ENCODE measurements at places on chromosomes 6 and 20.

DNA sequence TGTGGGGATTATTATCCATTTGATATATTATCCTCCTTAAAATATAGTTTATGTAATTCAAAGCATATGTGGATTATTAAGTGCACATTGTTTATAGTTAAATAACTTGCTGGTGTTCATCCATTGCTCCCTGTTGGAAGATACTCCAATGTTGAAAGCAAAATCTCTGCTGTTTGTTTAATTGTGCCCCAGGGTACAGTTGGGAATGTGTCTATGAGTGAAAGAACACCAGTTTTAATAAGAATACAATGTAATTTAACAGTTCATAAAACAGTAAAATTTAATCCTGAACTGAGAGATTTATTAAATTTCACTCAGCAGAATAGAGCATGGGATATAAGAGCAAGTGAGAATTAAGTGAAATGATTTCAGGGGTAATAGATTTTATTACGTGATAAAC, 364.9 kb downstream of the GRIK2 start:
- no peak for DNase-seq

- peak; percentile 58 for DNase-seq
Measured at GRCh38 chr6:41306187-41306854, 19.8 kb upstream of the TREM1 start.

DNA sequence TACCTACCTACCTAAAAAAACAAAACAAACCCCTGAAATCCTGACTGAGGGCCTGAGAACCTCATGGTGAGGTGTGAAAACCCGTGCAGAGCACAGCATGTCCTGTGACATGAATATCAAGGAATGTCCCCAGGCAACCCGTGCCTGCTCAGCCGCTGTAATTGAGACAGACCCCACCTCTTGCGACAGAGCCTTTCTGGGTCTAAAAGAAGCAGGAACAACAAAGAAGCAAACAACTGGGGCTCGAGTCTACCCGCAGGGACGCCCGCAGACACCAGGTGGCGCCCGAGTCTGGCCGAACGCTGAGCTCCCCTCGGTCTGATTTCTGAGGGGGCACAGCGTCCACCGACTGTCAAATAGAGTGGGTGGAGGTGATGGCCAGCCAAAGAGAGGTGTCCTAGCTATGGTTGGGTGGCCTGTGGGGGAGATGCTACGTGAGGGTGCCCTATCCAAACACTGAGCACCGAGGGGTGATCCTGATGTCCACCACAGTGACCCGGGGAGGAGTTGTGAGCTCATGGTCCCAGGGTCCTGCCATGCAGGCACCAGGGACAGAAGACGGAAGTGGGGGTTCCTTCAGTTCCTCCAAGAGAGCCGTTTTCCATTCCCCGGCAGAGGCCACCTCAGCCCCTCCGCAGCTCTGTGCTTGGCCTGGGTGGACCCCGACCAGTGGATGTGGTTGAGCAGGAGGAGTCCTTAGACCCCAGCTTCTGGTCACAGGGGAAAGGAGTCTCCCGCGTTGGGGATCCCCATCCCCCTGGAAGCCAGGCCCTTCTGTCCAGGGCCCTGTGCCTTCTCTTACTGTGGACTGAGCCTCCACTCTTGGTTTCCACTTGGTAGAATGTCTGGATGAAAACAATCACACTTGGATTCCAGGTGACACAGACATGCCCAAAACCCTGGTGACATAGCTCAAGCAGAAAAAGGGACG, 268.2 kb downstream of the CDC5L start:
- DNase-seq = peak; percentile 87

DNA sequence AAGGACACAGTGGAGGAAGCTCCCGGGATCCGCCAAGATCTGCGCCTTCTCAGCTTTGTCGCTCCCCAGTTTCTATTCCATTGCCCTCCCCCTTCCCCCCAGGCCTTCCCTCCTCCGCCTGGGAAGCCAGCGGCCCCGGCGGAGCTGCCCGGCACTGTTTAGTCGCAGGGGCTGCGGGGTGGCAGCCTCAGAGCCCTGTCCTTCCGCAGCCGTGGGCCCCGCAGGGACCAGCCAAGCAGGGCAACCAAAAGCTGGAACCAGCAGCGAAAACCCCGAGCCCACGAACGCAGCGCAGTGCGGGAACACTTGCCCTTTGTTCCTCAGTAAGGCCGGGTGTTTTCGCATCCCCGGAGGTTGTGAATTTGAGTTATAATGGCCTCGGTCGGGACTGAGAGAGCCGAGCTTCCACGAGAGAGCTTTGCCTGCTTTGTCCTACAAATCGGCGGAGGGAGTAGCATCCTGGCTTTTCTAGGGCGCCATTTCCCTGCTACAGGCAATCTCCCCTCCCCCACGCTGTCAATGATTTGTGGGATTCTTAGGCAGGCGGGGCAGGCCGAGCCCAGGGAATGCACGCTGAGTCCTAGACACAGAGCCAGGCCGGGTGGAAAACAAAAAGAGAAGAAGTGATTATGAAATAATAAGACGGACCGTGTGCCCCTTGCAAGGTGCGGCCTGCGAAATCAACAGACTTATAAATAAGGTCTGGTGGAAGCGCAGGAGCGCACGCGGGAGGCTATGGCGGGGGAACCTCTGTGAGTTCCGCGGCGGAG, 4.0 kb upstream of the TUBB2B start:
- no peak for DNase-seq

- peak; percentile 3 for DNase-seq
Measured at GRCh38 chr6:72464791-72465691, 156.8 kb upstream of the KCNQ5 start.

- no peak for DNase-seq
Measured at GRCh38 chr6:105909106-105909505, 177.0 kb upstream of the PRDM1 start.

DNA sequence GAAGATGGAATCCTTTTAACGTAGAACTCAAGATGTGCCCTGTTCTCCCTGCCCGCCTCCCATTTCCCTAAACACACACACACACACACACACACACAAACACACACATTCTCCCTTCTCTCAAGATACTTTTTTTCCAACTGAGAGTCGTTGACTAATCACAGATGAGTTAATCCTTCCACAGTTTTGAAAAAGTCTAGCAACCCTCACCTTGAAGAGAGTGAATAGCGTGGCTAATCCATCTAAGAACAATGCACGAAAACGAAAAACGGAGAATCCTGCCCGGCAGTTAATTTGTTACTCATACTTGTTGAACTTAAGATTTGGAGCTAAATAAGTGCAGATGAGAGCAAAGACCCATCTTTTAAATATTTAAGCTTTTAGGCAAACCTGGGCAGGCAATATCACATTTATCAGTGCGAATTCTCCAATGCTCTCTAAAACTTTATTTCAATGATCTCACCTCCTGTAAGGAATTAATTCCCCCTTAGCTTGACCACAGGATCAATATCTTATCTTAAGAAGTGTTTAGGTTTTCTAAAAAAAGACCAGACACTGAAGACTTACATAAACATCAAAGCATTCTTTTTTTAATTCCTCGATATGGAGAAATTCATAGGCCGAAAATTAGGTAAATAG, 1.1 kb downstream of the AGPAT4 start:
- DNase-seq = no peak

DNA sequence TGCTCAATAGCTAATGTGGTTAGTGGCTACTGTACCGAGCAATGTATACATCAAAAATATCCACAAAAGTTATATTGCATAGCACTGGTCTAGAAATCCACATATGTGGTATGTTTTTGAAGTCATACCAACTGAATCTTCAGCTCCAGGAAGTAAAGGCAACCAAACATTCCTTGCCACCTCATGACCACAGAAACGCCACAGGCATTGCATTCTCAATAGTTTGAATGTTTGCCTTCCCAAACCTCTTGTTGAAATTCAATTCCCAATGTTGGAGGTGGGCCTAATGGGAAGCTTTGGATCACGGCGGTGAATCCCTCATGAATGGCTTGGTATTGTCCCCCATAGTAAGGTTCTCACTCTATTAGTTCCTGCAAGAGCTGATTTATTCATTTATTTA, 18.2 kb upstream of the ZNF391 start:
- no peak for DNase-seq

DNA sequence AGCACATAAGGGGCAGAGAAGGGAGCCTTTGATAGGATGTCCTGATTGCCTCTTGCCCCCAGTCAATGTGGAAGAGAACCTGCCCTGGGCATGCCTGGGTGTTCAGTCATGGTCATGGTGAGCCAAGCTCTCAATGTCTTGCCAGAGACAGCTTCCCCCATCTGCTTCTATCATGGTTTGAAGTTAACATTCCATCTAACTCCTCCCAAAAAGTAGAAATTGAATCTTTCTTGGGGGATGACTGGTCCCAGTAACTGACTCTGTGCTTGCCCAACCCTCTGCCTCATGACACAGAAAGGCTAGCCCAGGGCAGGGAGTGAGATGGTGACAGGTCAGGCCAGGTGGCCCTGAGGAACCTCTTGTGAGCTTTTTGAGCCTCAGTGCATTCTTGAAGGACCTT, 60.1 kb downstream of the ADTRP start:
- DNase-seq = no peak

- DNase-seq = no peak
Measured at GRCh38 chr6:151118461-151119123, 121.2 kb upstream of the AKAP12 start.

- DNase-seq = no peak
Measured at GRCh38 chr6:163255265-163255664, 159.3 kb upstream of the QKI start.

- DNase-seq = no peak
Measured at GRCh38 chr6:155660251-155660977, 204.8 kb upstream of the NOX3 start.

DNA sequence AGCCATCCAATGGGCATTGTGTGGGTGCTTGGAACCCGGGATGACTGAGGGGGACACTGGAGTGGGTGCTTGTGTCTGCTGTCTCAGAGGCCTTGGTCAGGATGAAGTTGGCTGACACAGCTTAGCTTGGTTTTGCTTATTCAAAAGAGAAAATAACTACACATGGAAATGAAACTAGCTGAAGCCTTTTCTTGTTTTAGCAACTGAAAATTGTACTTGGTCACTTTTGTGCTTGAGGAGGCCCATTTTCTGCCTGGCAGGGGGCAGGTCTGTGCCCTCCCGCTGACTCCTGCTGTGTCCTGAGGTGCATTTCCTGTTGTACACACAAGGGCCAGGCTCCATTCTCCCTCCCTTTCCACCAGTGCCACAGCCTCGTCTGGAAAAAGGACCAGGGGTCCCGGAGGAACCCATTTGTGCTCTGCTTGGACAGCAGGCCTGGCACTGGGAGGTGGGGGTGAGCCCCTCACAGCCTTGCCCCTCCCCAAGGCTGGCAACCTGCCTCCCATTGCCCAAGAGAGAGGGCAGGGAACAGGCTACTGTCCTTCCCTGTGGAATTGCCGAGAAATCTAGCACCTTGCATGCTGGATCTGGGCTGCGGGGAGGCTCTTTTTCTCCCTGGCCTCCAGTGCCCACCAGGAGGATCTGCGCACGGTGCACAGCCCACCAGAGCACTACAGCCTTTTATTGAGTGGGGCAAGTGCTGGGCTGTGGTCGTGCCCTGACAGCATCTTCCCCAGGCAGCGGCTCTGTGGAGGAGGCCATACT, 49.4 kb downstream of the PYGB start:
- DNase-seq = no peak

DNA sequence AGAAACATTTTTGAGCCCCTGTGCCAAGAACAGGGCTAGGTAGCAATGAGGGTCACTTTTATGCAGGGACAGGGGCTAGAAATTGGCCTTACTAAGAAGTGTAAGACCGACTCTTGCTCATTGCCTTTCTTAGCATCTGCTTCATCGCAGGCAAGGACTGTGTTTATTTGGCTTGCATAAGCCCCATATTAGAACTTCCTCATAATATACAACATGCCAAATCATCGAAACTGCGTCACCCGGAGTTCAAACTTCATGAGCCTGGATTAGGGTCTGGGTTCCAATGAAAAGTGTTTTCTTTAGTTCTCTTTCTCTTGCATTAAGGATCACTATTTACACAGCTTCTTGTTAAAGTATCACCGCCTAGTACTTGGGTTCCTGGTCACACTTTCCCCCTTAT, 977 bp upstream of the SMAP1 start:
- DNase-seq = peak; percentile 34

GRCh38 chr6:106064756-106065155, 21.4 kb upstream of the PRDM1 start:
- DNase-seq = no peak

DNA sequence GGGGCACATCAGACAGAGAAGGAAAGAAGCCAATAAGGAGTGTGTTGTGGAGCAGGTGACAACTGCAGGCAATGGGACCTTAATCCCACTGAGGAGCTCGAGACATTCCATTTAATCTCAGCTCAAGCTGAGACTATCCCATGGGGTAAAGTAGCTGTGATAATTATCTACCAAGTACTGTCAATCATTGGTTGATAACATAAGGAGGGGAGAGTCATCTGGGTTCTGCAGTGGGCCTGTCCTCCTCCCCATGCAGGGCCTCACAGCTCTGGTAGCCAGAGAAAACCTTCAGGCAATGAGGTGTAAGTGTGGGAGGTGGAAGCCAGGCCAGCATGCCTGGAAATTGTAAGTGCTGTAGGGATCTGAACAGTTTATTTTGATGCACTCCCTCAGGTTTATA, 375.0 kb upstream of the ARID1B start:
- DNase-seq = no peak

DNA sequence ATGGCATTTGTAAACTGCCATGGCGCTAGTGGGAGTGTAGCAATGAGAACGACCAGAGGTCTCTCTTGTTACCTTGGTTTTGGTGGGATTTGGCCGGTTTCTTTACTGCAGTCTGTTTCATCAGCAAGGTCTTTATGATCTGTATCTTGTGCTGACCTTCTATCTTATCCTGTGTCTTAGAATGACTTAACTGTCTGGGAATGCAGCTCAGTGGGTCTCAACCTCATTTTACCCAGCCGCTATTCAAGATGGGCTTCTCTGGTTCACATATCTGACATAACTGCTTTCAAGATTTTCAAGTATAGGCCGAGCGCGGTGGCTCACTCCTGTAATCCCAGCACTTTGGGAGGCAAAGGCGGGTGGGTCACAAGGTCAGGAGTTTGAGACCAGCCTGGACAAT, 1.9 kb upstream of the SFT2D1 start:
- DNase-seq = no peak

DNA sequence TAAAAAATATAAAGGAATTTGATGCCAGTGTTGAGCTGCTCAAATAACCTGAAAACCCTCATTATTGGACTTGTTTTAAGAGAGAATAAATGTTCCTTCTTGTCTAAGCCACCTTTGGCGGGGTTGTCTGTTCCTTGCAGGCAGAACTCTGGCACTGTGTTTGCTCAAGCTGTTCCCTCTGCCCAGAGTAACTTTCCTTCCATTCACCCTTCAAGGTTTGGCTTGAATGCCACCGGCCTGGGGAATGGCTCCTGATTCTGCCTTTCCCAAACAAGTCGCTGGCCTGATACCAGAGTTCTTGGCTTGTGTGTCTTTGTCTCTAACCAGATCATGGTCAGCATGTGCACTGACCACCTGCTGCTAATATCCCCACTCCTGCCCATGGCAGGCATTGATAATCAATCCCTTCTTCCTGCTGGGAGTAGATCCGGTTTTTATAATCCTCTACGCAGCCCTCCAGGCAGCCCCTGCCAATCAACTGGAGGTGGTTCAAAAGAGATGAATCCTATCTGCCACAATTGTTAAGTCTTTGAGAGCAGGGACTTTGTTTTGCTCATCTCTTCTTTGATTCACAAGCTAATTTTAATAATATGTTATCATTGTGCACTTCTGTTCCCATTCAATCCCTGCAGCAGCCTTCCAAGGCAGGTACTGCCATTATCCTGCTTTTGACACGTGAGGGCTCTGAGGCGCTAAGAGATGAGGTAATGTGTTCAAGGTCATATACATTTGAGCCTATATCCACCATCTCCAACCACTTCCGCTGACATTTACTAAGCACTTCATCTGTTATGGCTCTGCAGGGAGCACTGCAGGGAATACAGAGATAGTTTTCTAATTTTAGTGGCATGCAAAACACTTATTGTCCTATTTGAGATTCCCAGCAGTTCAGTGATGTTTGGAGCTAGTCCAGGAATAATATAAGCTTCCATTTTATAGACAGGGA, 3.1 kb upstream of the CCM2L start:
- no peak for DNase-seq

Measured in NB4 (cell line).